HEK293T (cell line): ENCODE measurements at places on chromosomes 1 and 21.

GRCh38 chr1:184449916-184450315 lies 63.1 kb downstream of the C1orf21 start:
- DNase-seq = no peak

DNA sequence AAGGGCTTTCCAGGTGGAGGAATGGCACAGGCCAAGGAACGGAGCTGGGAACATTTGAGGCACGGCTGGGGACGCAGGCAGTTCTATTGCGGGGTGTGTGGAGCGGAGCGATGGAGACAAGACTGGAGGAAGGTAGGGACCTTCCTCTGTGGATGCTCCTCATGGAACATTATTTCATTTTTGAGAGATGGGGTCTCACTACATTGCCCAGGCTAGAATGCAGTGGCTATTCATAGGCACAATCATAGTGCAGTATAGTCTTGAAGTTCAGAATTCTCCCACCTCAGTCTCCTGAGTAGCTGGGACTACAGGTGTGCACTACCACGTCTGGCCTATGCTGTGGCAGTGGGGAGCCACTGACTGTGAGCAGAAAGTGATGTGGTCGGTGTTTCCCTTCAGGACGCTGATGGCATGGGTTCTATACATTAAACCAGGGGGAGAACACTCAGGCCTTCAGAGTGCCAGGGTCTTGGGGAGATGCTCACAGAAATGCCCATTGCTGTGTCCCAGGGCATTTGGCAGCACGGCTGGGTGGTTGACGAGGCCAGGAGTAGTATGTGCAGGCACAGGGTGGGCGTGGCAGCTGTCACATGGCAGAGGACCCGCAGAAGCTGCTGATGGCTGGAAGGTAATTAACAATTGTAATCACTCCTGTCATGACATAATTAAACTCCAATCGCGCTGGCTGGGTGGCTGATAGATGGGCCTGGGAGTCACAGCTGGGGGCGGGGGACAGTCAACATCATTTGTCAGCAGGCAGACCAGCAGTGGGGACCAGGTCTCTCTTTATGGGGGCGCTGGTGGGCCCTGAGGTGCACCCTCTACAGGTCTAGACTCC lies 40.8 kb upstream of the ACOT11 start:
- DNase-seq = no peak

DNA sequence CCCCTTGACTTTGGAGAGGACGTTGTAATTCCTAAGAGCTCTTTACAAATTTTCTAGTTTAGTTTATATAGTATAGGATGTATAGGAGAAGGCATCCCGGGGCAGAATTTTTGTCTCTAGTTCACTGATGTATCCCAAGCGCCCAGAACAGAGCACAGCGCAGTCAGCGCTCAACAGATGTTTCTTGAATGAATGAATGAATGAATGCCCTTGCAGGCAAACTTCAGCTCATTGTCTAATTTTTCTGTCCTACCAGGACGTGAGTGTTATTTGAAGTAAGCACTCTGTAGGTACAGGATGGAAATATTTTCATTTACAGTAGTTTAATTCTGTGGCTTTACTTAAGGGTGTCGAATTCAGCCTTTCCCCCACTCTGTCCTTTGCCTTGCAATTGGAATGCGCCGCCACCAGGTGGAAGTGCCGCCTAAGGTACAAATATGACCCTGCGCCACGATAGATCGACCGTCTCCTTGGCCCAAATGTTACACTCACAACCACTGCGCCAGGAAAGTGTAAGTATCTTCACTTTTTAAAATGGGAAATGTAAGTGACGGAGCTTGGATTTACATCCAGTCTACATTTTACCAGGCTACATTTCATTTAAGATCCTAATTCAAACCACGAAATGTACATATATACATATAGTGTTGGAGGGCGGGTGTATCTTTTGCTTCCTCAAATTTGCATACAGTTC lies 910 bp upstream of the MRPL39 start:
- peak; percentile 82 for DNase-seq

- no peak for DNase-seq
Observed at GRCh38 chr1:168419736-168420135, 124.1 kb downstream of the XCL2 start.

- no peak for DNase-seq
Observed at GRCh38 chr1:91901231-91901630, 15.3 kb upstream of the TGFBR3 start.
